ENCODE measurements at places on chromosomes 2 and 18. TPM values are rescaled to one million over a fixed set of nuclear protein-coding genes. Genes with fewer than 3 reads are reported as not detected.

Gene GKN2
- not detected for polyA plus RNA-seq

Gene MC5R
- 3.6 TPM for polyA plus RNA-seq

Gene CNRIP1
- 20.2 TPM for polyA plus RNA-seq

Gene UBXN2A
- polyA plus RNA-seq = 25.0 TPM

Gene IL18RAP
- 0.28 TPM for polyA plus RNA-seq

All from muscle of arm (tissue), 14 donors.